ENCODE measurements at places on chromosomes 6 and 20.

- DNase-seq: no peak
Observed at GRCh38 chr6:24564081-24564480, 69.3 kb downstream of the ALDH5A1 start.

DNA sequence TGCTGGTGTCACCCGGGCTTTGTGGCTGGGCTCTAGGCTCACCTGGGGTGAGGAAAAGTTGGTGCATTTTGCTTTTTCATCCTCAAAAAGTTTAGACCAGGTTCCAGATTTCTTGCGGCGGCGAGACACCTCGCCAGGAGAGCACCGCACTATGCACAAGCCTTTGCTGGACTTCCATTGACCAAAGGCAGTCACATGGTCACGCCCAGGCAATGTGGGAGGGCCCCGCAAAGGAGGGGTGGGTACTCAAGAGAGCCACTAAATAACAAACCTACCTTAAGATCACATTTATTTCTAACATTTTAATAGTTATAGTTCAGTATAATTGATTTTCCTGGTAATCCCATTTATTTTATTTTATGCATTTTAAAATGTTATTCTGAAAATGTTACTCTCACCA, 3.0 kb upstream of the KIF16B start:
- no peak for DNase-seq

DNA sequence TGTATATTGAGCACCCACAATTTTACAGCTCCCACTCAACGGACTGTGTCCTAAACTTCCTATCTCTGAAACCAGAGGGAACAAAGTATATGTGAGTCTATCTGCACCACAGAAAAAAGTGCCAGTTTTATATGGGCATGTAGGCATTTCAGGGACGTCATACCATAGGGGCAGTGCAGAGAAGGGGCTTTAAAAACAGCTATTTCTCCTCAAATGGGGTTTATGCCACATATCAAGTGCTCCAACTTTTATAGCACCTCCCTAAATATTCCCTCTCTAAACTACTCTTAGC, 28.9 kb upstream of the ASF1A start:
- DNase-seq: no peak

DNA sequence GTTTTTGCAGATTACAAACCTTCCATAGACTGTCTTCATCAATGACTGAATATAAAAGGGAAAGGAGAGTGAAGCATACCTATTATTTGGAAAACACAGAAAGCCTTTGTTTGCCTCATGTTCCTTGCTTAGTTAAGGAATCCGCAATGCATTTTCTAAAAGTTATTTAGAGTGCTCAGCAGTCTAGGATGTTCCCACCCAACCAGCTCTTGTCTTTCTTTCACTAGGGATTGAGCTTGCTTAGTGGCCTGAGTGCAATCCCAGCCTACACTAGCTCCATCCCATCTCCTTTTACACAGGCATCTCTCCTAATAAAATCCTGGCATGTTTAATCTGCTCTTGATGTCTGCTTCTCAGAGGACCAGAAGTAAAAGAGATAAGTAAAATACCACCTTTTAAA, 850.5 kb upstream of the GJE1 start:
- no peak for DNase-seq

GRCh38 chr20:5834436-5835005, 84.3 kb downstream of the SHLD1 start:
- no peak for DNase-seq

DNA sequence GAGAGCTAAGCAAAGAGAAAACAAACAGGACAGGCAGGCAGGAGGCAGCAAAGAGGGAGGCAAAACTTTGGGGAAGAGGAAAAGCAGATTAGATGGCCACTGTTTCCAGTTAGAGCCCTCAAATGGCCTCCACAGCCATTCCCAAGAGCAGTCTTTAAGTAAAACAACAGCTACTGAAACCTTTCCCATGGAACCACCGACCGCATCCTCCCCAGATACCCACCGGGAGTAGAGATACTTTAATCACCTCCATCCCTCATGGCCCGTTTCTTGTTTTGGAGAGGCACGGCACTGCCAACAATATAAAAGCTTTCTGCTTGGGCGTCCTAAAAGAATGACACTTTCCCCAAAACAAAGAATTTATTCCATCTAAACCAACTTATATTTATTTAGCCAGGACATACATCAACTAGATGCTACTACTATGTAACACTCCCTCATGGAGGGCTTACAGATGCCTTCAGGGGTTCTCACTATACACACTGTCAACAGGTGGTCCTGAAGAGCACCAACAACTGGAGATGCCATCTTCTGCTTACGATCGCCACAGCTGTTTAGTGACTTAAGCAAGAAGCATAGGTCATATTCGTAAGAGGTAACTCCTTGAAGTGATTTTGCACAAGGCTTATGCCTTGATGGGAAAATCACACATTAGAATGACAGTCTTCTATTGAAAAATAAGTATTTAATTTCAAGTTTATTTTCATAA, 43.4 kb downstream of the CNKSR3 start:
- DNase-seq: no peak

DNA sequence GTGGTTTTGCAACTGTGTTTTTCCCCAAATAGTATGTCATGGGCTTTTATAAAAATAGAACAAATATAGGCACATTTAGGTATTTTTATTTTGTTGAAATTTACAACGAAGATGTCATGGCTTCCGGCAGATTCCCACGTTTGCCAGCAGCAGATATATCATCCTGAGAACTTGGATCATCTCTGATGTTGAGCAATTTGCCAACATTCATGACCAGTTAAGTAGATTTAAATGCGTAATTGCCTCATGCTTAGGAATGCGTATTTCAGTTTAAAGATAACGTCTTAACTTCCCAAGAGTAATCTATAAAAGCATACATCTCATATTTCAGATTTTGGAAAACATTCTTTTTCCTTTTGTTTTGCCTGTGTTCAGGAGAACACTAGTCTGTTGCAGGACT, 457.8 kb downstream of the QKI start:
- no peak for DNase-seq

DNA sequence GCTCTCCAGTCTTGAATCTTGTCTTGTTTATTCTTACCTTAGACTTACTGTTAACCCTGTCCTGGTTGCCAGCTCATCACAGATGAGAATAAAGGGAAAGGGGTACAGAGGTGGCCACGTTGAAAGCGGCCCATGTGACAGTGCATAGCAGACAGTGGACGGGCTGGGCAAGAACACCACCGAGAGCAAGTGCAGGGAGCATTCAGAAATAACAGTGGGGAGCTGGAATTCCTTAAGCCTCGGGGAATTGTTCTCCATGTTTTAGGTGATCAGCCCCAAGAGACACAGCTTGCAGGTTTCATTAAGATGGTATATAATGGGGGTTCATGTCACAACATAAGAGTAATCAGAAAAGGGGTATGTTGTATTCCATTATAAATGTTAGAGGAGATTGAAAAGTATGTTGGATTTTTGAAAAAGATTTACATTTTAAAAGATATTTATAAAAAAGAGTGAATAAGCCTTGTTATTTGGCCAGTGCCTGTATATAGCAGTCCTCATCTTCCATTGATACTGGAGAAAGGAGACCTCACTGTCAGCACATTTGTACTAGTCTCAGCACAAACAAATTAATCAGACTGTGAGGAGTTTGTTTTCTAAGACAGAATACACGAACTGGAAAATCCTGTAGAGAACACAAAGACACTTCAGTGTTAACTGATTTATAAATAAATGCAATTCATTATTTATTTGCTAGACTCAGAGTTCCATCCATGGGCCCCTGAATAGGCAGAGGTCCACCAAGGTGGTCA, 35.4 kb downstream of the VAPB start:
- DNase-seq: no peak

DNA sequence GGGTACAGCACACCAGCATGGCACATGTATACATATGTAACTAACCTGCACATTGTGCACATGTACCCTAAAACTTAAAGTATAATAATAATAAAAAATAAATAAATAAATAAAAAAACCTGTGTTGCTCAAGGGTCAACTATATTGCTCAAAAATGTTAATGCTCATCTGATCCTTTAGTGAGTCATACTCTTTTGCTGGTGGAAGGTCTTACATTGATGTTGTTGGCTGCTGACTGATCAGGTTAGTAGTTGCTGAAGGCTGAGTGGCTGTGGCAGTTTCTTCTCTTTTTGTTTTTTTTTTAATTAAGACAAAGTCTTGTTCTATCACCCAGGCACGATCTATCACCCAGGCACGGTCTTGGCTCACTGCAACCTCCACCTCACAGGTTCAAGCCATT, 29.6 kb upstream of the SMIM26 start:
- DNase-seq: no peak

- no peak for DNase-seq
Observed at GRCh38 chr6:12533586-12533985, 183.0 kb upstream of the PHACTR1 start.

- DNase-seq: no peak
Observed at GRCh38 chr6:3383525-3383924, 73.3 kb downstream of the SLC22A23 start.

DNA sequence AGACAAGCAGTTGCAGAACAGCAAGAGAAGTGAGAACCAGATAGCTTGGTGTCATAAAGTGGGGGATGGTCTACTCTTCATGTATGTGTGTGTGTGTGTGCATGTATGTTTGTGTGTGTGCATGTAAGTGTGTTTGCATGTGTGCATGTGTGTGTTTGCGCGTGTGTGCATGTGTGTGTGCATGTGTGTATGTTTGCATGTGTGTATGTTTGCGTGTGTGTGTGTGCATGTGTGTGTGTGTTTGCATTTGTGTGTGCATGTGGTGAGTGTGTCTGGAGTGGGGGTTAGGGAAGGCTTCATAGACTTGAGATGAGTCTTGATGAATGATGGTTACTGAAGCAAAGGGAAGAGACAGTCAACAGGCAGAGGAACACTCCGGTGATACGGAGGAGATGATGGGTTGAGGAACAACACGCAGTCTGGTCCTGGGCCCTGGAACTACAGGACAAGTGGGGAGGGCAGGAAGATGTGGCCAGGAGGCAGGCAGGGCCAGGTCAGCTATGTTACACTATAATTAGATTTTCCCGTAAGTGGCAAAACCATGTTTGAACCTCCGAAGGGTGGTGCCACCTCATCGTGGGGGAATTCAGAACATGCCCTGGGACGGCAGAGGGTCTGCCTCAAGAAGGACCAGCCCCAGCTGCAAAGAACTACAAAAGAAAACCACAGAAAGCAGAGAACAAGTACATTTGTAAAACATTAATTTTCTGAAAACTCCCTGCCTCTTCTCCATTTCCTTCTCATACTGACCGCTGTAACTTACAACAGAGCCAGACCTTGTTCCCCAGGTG, 38.7 kb upstream of the PDE10A start:
- DNase-seq: no peak

- peak; percentile 76 for DNase-seq
Observed at GRCh38 chr6:77457720-77458349, 5.5 kb downstream of the HTR1B start.

GRCh38 chr6:63813566-63814120, 178.0 kb downstream of the PHF3 start:
- DNase-seq: no peak

DNA sequence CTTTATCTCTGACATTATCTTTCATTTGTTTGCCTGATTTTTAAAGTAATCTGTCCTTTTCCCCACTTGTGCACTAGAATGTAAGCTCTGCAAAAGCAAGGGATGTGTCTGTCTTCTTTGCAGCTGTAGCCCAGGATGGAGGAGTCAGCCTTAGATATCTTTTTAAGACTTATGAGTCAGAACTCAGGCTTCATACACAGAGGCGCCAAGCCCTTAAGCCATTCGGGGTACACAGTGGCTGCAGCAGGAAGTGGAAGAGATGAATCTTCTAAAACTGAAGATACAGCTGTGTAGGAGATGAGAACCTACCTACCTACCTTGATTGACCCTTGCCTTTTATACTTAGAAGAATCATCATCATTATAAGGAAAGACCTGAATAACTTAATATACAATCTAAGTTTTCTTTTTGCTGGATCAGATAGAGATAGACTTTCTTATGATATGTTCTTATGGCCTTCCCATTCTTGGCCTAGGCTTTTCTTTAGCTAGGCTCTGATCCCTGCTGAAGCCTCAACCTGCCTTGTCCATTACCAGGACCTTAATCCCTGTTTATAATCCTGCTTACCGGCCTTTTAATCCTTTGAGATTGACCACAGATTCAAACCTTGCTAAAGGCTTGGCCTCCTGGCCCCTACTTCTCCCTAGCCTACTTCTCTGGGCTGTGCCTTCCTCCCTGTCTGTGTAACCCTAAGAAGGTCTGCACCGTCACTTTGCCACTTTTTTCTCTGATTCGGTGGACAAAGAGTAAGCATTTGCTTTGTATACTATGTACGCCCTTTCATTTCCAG, 304.5 kb downstream of the PRL start:
- DNase-seq: no peak

GRCh38 chr6:73666393-73666792, 12.6 kb upstream of the SLC17A5 start:
- DNase-seq: no peak

Measured in aorta (tissue), 5 donors.